ENCODE measurements at places on chromosomes 2 and 18.

- no peak for DNase-seq
Observed at GRCh38 chr18:42525905-42526304, 570.9 kb downstream of the PIK3C3 start.

DNA sequence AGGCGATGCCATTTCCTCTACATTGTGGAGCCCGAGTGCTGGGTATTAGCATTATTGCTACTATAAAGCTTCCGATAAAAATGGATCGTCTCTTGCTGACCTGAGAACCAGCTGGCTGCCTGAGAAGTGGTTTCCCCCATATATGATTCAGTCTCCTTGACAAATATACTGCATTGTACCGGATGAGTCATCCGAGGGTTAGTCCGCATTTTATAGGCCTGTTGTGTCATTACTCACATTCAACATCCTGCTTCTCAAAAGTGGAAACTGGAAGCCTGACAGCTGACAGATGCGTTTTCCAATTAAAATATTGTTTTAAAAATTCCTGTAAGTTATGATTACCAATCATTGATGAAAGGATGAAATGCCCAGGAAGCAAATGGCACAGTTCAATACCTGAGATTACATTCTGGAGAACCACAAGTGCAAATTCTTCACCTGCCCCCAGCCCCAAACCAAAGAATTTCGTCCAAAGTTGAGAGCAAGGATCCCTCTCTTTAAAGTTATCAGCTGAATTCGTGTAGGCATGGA is 65.7 kb downstream of the SPRED2 start:
- peak; percentile 73 for DNase-seq

GRCh38 chr2:111622859-111623258 is 261.1 kb downstream of the ANAPC1 start:
- no peak for DNase-seq

GRCh38 chr2:67054728-67055127 is 342.4 kb upstream of the ETAA1 start:
- DNase-seq = no peak

DNA sequence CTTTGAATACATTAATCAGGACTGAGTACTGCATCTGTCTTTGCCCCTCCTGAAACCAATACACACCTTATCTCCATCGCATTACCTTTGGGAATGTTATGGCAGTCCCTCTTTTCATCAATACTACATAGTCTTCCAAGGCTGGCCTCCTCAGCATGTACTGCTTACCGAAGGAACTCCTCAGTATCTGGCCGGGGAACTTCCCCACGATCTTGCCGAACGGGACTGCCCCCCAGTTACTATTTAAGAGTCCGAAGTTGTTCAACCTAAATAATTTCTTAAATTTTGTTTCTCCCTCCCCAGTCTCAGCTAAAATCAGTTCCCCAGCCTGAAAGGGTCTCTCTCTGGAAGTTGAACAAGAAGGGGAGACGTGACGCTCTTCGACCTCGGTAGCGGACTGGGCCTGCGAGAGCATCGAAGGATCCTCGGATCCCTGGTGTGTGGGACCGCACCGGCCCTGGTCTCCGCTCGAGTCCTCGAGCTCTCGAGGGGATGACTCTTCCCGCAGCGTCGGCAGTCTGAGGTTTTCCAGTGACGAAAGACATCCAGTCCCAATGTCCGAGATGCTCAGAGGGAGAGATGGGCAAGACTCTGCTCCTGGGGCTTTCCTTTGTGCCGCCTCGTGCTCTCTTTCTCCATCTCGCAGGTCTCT is 489 bp downstream of the TRMT61B start:
- DNase-seq = peak; percentile 35

DNA sequence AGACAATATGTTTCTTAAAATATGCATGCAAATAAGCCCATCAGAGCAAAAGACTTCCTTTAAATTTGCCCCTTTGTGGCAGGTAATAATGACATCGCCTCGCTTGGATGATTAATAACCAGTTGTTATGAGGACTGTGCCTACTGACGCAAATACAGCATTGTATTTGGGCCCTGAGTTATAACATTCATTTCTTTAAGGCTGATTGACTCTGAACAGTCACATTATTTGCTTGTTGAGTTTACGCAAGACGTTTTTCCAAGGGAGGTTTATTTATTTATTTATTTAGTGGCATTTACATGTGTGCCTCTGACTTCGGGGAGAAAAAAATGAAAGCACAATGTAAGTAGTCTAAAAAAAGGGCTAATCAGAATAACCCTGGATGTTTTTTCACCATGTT is 88.3 kb downstream of the SLC8A1 start:
- DNase-seq = no peak

DNA sequence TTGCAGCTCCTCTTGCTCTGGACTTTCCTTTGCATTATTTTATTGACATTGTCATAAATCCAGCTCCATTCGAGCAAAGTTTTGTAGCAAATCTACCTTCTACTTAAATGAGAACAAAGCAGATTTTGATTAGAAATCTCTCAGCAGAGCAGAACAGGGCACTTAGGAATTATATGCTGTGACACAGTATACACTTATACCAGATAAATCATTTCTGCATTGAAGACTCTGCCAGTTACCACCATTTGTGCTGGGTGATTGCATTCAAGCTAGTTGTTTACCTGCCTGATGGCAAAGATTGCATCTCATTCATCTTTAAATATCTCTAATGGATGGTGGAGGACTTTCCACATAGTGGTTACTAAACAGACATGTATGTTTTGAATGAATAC is 441.7 kb upstream of the HNMT start:
- DNase-seq = no peak

- DNase-seq = no peak
Observed at GRCh38 chr2:235126768-235127167, 175.0 kb downstream of the SH3BP4 start.

DNA sequence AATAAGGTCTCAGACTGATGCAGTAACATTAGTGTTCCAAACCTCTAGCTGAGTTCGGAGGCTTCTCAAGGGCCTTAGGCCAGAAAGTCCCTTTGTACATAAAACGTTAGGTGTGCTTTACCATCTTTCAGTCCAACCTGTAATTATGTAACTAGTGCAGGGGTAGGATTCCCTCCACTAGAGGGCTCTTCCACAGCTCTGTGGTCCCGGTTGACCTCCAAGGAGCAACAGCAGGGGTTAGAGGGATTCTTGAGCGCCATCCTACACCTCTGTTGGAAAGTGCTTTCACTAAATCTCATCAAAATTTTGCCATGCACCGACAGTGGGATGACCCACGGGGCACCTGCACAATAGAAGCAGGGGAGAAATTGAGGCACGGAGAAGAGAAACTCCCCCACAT is 155.8 kb upstream of the LRP1B start:
- peak; percentile 39 for DNase-seq

DNA sequence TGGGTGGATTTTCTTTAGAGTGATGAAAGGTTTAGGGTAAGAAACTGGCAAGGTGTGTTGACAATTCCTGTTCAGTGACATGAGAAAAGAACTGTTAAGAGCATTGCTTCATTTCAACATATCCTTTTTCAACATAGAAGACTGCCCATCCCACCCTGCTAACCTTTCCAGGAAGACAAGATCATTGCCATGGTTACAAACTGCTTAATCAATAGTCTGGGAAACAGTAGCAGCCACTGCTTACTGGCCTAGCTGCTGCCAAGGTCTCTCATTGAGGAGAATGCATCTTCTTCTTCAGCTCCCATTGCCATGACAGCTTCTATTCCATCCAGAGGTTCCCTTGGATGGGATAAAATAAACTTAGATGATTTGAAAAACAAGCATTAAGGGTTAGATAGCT is 212.1 kb downstream of the LRRTM1 start:
- no peak for DNase-seq

DNA sequence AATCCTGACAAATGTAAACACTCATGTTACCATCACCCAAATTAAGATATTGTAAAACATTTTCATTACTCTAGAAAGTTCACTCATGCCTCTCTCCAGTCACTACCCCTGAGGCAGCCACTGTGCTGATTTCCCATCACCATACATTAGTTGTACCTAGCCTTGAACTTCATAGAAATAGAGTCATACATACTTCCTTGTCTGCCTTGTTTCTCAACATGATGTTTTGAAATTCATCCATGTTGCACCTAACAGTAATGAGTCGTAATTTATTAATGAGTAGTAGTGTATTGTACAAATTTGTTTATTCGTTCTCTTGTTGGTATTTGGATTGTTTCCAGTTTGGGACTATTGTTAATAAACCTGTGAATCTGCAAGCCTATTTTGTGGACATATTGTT is 49.0 kb upstream of the TWSG1 start:
- DNase-seq = no peak

DNA sequence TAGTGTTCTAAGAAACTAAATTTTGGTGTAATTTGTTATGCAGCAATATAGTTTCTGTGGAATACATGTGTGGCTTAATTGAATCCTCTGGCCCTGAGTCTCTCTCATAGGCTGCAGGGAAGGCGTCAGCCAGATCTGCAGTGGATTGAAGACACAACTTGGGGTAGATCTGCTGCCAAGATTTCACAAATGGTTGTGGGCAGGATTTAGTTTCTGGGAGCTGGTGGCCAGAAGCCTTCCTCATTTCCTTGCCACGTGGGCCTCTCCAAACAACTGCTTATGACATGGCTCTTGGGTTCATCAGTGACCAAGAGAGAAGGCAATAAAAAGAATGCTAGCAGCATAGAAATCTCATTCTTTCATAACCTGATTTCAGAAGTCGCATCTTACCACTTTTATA is 28.2 kb downstream of the CCDC102B start:
- peak; percentile 18 for DNase-seq

DNA sequence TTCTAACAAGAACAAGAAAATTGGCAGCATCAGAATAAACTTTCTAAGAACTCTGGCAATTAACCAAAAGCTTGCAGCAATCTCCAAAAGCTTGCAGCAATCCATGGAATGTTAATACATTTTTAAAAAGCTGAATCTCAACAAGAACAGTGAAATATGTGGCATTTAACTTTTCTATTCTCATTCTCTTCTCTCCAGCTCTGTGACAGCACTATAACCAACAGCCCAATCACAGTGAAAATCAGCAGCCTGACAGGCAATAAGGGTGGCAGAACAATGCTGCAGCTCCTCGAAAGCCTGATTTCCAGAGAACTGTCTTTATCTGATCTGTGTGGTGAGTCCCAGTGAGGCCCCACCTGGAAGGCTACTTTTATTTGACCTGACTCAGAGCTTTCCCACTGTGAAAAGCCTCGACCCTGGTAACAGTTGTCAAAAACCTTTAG is 60.0 kb downstream of the TMEM131 start:
- DNase-seq = peak; percentile 60

DNA sequence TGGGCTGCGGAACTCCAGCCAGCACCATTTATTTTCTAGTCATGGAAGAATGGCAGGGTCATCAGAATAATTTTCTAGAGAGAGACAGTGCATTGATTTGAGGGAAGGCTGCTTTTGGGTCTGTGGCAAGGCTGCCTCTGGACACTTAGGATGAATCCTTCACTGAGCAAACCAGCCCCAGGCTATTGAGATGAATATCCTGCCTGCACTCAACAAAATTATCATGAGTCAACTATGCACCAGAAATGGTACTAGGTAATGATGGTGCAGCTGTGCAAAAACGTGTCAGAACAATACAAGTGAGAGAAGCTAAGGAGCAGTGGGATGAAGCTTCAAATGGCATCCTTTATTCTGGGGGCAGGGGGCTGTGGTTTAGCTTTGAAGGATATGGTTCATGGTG is 115.8 kb downstream of the SPHKAP start:
- no peak for DNase-seq

GRCh38 chr2:59654710-59655109 is 898.7 kb downstream of the BCL11A start:
- DNase-seq = no peak

- no peak for DNase-seq
Observed at GRCh38 chr18:60675801-60676200, 303.2 kb upstream of the MC4R start.

GRCh38 chr2:219983836-219984235 is 356.4 kb downstream of the SLC4A3 start:
- no peak for DNase-seq

DNA sequence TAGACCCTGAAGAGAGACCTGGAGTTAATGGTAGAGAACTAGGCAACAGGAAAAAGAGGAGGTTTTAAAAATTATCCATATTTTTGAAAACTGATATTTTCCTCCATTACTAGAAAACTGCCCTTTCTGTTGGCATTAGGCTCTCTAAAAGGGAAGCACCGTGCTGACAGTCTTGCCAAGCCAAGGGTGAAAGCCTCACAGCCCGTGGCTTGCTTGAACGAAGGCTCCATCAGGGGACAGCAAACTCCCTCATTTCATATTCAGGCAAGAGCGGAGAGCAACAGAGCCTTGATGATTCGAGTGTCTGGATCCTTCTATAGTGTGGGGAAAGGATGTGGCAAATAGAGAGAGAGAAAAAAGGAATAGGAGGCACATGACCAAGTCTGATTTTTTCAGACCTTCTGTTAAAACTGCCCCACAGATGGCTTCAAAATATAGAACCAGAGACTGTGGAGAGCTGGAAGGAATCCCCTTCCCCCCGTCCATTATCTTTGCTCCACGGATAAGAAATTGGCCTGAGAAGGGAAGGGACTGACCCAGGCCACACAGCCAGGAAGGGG is 67.0 kb downstream of the CACNB4 start:
- DNase-seq = no peak

DNA sequence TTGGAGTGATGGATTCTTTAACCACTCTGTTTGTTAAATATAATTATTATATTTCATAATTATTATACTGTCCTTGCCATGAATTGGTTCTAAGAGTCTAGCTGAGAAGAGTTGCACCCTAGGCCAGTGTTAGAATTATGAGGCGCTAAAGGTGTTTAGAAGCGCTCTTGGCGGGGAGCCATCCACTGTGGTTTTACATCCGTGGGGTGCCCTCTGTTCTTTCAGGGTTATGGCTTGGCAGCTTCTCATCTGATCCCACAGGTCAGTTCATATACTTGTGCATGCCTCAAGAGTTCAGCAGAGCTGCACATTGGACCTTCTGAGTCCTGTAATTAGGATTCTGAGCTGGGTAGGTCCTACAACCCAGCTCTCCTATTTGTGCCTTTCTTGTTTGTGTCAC is 9.1 kb downstream of the ASAP2 start:
- no peak for DNase-seq

DNA sequence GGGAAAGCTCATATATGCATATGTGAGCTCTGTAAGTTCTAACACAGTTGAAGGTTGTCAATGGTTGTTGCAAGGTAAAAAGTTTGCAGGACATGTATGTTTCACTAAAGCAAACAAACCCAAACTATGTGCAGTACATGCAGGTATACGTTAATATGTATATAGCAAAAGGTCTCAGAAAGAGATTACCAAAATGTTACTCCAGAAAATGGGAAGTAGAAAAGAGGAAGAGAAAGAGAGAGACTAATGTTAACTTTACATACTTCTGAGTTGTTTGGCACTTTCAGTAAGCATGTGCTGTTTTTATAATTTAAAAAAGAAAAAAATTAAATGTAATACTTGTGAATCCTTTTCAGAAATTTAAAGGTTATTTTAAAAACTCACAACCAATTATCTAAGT is 32.8 kb upstream of the PEX13 start:
- DNase-seq = peak; percentile 41

- DNase-seq = no peak
Observed at GRCh38 chr2:96073170-96073775, 38.6 kb upstream of the GPAT2 start.
